NCI-H1930 (cell line): ENCODE measurements at places on chromosomes 2 and 18.

DNA sequence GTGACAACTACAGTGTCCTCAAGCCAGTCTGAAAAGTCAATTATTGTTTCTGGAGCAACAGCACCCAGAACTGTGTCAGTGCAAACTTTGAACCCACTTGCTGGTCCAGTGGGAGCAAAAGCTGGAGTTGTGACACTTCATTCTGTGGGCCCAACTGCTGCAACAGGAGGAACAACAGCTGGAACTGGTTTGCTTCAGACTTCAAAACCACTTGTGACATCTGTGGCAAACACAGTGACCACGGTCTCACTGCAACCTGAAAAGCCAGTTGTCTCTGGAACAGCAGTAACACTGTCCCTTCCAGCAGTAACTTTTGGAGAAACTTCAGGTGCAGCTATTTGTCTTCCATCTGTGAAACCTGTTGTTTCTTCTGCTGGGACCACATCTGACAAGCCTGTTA, 59.8 kb downstream of the TAF4B start:
- DNase-seq: no peak

- DNase-seq: no peak
These were observed 87.1 kb upstream of the TFCP2L1 start for GRCh38 chr2:121372082-121372481.

- DNase-seq: no peak
These were observed 20.2 kb downstream of the PSTPIP2 start for GRCh38 chr18:46051731-46052461.

DNA sequence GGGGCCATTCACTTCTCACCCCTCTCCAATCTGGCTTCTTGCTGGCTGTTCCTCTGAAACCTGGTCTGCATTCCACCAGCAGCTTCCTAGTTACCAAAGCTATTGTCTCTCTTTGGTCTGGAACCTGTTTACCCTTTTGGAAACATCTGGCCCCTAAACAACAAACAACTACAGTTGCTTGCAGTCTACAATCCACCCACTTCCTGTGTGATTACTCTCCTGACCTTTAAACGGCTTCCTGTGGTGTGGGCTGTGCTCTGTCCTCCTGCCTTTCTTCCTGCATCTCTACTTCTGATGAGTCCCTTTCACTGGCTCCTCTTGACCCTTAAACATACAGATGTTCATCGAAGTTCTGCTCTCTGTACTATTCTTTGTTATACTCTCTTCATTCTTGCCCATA, 303.8 kb downstream of the TDRD15 start:
- DNase-seq: no peak

DNA sequence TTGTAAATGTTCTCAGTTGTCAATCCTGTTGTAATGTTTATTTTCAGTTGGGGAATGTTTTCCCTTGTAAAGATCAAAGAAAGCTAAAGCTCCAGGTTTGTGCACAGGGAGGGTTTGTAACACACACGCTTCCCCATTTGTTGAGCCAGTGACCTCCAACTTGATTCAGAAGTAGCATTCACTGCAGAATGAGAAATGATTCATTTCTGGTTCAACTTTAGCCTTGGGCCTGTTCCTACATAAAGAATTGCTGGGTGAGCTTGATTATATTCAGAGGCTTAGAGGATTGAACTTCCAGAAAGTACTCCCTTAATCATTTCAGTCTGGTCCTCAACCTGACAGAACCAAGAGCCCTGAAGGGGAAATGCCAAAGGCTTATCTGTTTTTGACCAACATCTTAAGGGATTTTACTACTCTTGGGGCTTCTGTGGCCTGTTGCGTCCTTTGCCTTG, 70.6 kb upstream of the CAVIN2 start:
- no peak for DNase-seq

DNA sequence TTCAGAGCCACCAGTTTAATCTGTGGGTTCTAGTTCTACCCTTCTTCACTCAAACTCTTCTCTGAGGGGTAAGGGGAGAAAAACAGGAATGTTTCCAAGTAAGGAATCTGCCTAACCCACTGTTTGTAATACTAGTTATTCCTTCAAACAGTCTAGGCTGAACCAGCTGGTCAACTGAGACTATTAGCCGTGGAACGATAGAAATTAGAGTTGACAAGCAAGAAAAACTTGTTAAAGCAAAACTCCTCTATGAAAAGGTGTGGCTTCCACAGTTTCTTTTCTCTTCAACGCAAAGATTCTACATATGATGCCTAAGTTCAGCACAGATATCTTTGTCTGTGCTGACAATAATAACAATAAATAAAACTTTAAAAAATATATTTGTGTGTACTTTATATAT, 11.5 kb downstream of the PAIP2B start:
- no peak for DNase-seq

DNA sequence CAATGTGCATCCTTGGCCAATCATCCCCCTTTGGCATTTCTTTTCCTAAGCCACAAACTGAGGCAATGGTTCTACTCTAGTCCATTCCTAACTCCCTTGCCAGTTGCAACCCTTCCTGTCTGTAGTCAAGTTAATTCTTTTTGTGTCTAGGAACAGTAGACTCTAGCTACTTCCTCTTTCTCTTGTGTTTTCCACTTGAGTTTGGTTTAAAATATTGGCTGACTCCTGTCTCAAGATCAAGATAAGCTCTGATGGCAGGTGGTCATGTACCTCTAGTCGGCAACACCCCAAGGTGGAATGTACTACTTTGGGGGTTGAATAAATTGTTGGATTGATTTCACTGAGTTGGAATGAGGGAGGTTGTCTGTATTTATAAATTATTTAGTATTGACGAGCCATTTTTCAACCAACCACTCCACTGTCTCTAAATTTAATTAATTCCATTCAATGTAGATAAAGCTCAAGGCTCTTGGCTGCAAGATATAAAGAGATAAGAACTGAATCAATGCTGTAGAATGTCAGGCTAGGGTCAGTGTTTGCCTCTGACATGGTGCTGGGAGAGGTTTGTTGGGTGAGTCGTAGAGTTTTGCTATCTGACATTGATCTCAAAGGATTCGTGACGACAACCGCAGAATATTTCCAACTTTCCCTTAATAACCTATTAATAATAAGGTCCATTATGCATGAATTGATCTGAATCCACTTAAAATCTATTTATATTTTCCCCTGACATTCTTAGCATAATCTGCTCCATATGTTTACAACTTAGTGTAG, 188.7 kb upstream of the APCDD1 start:
- no peak for DNase-seq

DNA sequence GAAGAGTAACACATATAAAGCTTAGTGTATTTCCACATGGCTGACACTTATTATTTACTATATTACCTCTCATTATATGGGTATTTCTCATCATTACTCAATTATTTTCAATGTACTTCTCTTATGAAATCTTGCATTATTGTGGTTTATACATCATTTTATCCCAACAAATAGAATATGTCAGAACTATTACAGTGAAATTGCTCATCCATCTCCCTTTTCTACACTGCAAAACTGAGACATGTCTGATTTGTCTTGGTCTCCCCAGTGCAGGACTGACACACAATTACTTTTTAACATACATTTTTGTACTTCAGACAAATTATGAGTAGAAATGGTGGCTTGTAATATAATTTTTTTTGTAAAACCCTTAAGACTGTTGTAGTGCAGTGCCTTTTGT, 600.9 kb downstream of the PLCL1 start:
- DNase-seq: no peak

- no peak for DNase-seq
These were observed 102.0 kb downstream of the PLA2R1 start for GRCh38 chr2:159960414-159960813.

GRCh38 chr2:9837451-9837850, 5.8 kb upstream of the TAF1B start:
- DNase-seq: no peak

DNA sequence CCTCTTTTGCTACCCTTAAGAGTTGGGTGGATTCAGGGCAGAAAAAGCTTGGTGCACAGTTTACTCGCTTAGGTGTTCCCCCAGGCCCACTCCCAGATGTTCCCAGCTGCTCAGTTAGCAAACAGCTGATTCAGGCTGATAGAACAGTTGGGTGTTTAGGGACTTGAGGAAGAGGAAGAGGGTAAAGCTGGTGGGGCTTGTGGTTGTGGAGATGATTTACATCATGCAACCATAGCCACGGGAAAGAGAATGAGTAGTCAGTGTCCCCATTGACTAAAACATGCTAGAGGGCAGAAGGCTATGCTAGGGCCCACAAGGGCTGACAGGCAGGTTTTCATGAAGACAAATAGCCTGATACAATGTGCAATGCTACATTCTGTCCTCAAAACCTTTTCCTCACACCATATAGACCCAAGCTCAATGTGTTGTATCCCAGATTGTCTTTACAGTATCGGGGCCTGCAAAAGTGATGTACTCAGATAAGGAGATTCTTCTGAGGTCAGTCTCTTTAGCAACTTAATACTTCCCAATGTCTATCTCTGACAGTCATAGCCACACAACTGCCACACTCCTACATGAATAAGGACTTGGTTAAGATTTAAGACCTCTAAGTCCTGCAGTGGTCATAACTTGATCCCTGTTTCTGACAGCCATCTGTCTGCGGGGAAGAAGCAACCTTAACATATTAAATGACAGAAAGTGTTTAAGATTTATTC, 15.6 kb downstream of the COLEC12 start:
- no peak for DNase-seq

GRCh38 chr2:118464546-118465265, 376.4 kb downstream of the INSIG2 start:
- DNase-seq: no peak

DNA sequence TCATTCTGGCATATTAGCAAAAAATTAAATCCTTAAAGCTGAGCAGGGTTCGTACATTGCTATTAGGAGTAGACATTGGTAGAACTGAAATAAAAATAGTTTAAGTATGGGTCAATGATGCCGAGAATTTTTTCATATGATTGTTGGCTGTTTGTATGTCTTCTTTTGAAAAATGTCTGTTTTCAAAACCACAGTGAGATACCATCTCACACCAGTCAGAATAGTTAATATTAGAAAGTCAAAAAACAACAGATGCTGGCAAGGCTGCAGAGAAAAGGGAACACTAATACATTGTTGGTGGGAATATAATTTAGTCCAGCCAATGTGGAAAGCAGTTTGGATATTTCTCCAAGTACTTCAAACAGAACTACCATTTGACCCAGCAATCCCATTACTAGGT, 410.8 kb upstream of the TRIB2 start:
- DNase-seq: no peak

DNA sequence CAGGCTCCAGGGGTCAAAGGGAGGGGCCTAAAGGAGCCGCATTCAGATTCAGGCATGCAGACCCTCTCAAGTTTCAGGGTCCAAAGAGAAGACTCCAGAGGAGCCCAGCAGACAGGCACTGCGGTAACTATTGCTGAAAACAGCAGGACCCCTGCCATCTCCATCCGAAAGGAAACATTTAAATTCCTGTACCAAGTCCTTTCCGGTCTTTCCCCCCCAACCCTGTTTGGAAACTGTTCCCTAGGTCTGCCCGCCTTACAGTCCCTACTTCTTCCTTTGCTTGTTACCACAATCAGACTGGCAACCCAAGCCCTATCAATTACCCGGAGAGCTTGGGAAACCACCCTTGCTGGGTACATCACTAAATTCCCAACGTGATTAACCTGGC, 82.0 kb downstream of the DNMT3A start:
- no peak for DNase-seq

- DNase-seq: no peak
These were observed 272.6 kb downstream of the ETAA1 start for GRCh38 chr2:67669766-67670165.

GRCh38 chr18:58601468-58602266, 27.2 kb downstream of the ALPK2 start:
- no peak for DNase-seq

DNA sequence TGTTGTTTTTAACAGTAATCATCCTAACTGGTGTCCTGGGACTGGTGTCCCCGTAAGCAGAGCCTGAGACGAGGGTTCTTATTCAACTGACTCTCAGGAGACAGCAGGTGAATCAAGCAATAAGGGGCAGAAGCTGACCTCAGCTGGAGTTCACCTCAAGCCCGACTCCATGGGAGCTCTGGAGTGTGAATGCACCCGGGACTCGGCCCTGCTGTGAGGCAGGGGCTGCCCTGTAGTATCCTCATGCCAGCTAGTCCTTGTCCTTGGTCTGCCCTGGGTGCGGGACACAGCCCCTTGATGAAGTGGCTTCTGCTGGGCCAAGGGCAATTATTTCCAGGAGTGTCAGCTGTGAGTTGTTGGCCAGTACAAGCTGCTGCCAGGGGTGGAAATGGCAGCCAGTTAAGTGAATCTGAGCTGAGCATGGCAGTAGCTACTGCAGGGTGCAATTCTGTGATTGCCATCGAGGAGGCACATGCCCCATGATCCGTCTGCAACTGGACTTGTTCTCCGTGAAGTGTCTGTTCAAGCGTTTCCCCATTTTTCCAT, 54.9 kb upstream of the OTOS start:
- no peak for DNase-seq

GRCh38 chr2:9535177-9535576, 20.5 kb downstream of the ADAM17 start:
- DNase-seq: no peak

GRCh38 chr2:20143263-20143662, 81.7 kb downstream of the SDC1 start:
- no peak for DNase-seq

- DNase-seq: no peak
These were observed 285.4 kb downstream of the ZNF521 start for GRCh38 chr18:25066516-25066915.

- no peak for DNase-seq
These were observed 31.7 kb upstream of the DYNC1I2 start for GRCh38 chr2:171655586-171655985.

DNA sequence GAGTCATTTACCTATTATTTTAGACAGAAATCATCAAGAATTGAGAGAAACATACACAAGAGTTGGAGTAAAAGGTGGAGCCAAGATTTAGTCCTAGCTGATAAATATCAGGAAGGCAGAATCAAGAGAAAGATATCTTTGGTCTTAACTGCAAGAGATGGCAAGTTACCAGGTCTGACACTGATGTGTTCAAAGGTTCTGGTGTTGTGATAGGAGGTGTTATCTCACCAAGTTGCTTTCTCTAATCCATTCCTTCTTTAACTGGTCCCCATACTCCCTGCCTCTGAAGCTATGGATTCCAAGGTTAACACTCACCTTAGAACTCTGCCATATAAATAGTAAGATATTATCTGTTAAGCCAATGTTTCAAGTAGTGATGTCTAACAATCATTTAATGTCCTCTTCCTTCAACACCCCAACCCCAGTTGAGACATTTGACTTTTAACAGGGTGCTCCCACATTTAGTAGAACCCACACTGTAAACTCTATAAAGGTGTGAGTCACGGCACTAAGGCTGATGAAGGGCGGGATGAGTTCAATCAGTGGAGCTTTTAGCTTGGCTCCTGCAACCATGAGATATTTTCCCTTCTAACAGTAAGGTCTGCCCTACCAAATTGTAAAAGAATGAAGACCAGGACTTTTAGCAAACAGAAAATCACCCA, 333.7 kb downstream of the RND3 start:
- no peak for DNase-seq

- no peak for DNase-seq
These were observed 20.7 kb downstream of the FARP2 start for GRCh38 chr2:241376808-241377207.

- no peak for DNase-seq
These were observed 104.7 kb upstream of the SLC66A3 start for GRCh38 chr2:11050565-11050964.
